Right renal pelvis (tissue), 4 donors: ENCODE measurements at places on chromosomes 3 and 15. TPM values are rescaled to one million over a fixed set of nuclear protein-coding genes. Genes with fewer than 3 reads are reported as not detected.

The WDR93 gene
- polyA plus RNA-seq: 2.4 TPM

GRCh38 chr15:63306492-63307073 lies 29.2 kb downstream of the APH1B start:
- DNase-seq: no peak

DNA sequence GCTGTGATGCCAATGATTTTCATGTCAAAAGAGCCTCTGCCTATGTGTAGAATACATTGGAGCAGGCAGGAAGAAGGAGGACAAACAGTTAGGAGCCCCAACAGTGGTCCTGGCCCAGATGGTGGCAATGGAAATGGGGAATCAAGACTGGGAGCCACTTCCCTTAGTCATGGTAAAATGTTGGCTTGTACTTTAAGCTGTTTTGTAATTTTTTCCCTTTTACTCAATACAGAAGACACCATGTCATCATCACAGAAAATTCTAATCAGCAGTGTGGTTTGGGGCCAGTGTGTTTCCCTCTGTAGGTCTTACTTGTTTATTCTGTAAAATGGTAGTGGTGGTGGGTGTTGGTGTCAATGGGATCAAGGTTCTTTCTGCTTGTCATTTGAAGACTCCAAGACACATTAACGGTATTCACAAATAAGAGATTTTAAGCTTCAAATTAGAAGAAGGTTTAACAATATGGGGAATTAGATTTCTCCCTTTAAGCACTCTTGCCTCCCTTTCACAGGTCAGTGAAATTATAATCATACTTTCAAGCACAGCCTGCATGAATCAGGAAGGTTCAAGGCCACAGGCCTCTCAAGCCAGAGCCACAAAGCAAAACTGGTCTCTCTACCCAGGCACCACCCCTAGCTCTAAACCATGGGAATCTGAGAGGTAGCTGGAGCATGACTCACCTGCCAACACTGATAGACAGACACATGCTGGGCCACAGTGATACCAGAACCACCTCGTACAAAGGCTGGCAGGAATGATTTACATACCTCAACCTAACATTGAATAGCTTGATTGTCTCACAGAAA lies 24.9 kb downstream of the SIAH2 start:
- no peak for DNase-seq

DNA sequence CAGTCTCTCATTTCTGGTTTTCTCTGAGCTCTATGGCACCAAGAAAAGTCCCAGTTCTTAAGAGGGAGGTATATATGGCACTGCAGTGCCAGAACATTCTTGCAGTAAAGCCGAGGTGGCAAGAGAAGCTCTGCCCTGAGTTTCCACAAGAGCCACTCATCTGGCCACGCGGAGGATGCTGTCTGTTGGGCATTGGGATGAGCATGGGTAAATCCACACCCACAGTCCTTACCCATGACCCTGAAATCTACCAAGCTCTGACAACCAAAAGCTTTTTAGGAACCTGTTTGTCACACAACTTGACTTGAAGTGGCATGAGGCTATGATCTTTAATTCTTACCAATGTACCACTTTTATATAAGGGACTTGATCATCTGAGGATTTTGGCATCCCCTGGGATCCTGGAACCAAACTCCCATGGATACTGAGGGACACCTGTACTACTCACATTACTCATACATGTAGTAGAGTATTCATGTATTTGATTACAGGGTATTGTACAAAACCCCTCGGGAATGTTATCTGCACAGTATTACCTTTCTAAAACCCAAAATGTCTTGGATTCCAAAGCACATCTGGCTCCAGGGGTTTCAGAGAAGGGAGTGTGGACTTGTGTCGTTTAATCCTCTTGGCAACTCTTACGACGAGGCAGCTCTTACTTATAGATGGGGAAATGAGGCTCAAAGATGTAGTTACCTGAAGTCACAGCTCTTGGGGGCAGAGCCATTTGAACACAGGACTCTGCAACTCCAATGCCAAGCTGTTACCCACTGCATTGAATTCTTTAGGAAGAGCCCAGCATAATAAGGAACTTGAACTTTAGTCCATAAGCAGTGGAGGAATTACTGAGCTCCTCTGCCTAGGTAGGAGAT lies 8.8 kb downstream of the RPL32 start:
- no peak for DNase-seq

- DNase-seq: no peak
Measured at GRCh38 chr3:157754451-157754850, 251.2 kb upstream of the VEPH1 start.

- no peak for DNase-seq
Measured at GRCh38 chr15:72796515-72797337, 13.2 kb upstream of the ADPGK start.

The RBPMS2 gene
- 13.2 TPM for polyA plus RNA-seq

DNA sequence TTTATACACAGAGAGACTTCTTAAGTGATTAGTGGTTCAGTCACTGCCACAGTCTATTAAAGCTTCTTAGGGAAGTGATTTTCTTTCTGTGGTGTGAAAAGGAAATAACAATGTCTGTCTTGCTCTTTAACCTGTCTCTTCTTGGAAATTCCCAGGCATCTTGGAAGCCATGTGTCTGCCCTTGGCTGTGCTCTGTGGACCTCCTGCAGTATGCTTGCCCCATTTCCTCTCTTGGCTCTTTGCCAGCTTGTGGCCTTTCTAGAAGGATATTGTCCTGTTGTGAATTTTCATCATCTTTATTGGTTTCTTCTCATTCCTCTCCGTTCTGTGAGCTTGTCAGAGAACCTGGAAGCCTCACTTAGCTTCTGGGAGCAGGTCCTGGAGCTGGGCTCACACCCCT lies 338.4 kb upstream of the C2CD4B start:
- DNase-seq: no peak

The SCAANT1 gene
- polyA plus RNA-seq: 0.74 TPM

GRCh38 chr3:55203006-55203405 lies 275.1 kb upstream of the LRTM1 start:
- no peak for DNase-seq

GRCh38 chr3:60986552-60986951 lies 264.7 kb downstream of the FHIT start:
- no peak for DNase-seq

DNA sequence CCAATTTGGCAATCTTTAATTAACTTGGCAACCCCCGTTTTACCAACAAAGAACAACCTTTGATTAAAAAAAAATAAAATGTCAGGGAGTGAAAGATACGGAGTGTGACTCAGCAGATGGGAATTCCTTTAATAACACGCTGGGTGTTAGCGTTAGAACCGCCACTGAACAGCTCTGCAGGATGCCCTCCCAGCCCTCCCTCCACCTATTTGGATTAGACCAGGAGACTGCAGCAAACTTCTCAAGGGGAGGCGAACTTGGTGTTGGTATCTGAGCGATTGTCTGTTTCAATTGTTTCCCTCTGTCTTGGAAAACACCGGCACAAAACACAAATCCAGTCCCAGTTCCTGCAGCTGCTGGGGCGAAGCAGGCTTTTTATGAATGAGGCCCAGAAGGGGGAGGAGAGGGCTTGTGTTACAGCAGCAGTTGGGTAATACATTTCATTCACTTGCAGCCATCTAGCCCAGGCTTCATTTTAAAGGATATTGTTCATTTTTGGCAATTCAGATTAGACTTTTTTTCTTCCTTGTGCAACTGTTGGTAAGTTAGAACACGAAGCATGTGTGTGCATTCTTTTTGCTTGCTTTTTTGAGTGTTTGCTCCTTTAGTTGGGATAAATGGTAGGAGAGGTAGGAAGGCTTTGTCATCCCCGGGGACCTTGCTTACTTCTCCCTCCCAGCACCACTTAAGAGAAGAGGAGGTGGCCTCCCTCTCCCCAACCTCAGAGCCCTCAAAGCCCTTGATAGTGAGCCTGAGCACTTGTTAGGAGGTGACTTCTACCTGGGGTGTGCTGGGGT lies 152.3 kb downstream of the IGF1R start:
- peak; percentile 80 for DNase-seq

The MCCC1 gene
- 60.1 TPM for polyA plus RNA-seq

DNA sequence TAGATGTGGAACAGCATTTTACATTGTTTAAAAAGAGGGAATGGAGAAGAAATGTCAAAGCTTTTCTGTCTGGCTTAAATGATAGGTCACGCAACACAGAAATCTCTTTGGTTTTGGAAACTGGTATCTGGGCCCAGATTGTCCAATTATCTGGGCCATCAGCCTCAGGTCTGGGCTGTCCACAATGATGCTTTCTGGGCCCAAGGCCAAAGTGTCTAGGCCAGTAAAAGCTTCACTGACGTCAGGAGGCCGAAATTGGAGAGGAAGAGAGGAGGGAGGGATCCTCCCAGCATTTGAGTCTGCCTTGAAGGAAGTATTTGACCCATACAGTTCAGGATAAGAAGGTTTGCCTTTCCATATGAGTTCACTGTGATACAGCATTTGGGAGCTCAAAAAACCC lies 60.7 kb upstream of the ALDH1A3 start:
- DNase-seq: no peak

The SEMA3G gene
- 28.6 TPM for polyA plus RNA-seq

The DUOXA2 gene
- not detected for polyA plus RNA-seq
